ENCODE measurements at places on chromosomes 1 and 21.

GRCh38 chr1:173114346-173114745 lies 63.6 kb upstream of the TNFSF18 start:
- no peak for DNase-seq

DNA sequence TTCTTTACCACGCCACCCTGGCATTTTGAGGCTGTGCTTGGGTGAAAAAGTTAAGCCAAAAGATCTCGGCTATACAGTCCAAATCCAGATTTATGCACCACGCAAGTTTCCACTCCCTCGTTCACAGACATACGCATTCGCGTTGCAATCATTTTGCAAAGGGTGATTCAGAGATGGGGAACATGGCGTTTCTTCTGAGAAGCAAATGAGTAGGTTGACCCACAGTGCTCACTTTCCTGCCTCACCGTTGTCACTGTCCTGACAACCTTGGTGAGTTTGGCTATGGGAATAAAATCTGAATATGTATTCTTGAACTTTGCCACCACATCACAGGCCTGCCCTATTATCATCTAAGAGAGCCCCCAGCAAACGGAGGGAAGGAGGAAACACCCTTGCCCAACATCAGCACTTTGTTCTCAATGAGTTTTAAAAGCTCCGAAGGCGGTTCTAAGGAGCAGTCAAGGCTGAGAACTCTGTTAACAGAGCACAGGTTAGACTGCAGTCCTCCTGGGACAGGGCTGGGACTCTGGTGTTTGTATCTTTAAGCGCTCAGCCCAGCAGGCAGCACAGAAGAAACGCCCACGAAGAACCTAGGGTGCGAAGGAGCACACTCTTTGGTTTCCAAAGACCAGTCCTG lies 86.4 kb downstream of the RUNX1 start:
- DNase-seq = no peak

- no peak for DNase-seq
Observed at GRCh38 chr1:25019337-25020172, 89.5 kb upstream of the RUNX3 start.

DNA sequence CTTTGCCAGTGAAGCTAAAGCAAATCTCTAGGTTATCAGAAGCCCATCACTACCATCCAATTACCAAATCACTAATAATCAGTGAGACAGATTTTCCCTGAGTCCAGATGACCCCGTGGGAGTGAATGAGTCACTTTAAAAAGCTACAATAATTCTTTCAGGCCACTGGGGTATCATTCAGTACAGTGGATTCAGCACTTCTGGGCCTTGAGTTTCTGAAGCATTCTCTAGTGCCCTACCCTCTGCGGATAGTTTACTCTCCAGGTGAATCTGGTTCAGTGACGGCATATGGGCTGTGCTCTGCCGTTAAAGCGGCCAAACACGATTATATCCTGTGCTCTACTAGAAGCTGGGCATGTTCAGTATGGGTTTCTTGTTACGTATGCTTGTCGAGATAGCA lies 26.1 kb downstream of the NR5A2 start:
- no peak for DNase-seq

DNA sequence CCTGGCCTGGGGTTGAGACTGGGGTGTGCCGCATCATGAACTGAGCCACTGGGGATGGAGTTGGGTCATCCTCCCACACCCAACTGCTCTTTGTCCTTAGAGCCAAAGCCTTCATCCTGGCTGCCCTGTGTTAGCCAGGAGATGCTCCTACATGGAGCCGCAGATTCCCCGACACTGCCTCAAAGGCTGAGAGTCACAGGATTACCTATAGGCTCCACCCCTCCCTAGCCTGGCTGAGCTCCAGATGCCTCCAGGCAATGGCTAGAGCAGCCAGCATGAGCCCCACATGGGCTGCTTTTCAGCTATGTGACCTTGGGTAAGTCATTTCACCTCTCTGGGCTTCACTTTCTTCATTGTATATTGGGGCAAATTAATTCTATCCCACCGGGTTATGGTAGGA lies 119.9 kb upstream of the POU3F1 start:
- no peak for DNase-seq

DNA sequence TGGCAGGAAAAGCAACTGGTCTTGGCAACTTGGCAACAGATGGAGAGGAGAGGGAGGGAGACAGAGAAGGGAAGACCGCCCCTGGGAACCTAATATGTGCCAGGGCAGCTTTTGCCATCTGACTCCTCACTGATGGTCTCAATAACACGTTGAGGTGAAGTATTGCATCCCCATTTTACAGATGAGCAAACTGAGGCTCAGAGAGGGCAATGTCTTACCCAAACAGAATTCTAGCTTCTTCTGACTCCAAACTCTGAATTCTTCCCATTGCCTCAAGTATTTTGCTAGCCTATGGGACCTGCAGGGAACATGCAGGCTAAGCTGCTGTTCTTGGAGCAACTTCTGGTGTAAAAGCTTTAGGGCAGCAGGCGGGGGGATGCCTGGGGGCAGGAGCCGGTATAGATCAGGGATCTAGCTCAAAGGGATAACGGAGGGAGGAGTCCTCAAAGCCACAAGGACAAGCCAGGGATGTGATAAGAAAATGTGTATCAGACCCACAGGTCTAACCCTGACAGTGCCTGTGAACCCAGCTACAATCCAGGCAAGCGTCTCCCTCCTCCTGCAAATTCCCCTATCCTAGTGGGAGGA lies 7.2 kb upstream of the GUCA2A start:
- DNase-seq = no peak

GRCh38 chr1:63877816-63878215 lies 104.0 kb downstream of the ROR1 start:
- no peak for DNase-seq

- DNase-seq = no peak
Observed at GRCh38 chr1:154999571-155000410, 2.8 kb upstream of the ZBTB7B start.

- DNase-seq = no peak
Observed at GRCh38 chr1:27884006-27884954, 11.9 kb downstream of the THEMIS2 start.

- no peak for DNase-seq
Observed at GRCh38 chr1:84632673-84633434, 57.4 kb downstream of the SSX2IP start.

GRCh38 chr1:246156847-246157246 lies 350.2 kb downstream of the SMYD3 start:
- no peak for DNase-seq

DNA sequence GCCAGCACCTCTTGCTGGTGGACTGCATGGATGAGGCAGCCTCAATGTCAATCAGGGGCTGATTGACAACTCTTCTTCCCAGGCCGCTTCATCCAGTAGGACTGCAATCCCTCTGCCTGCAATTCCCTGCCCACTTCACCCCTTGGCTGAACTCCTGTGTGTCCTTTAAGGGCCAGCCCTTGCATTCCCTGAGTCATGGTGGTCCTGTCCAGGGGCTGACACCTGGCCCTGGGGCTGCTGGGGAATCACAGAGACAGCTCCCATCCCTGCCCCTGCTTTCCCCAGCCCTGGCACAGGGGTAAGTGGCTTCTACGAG lies 4.6 kb upstream of the EPS8L3 start:
- no peak for DNase-seq

GRCh38 chr1:231591466-231591865 lies 35.1 kb upstream of the DISC1 start:
- no peak for DNase-seq

DNA sequence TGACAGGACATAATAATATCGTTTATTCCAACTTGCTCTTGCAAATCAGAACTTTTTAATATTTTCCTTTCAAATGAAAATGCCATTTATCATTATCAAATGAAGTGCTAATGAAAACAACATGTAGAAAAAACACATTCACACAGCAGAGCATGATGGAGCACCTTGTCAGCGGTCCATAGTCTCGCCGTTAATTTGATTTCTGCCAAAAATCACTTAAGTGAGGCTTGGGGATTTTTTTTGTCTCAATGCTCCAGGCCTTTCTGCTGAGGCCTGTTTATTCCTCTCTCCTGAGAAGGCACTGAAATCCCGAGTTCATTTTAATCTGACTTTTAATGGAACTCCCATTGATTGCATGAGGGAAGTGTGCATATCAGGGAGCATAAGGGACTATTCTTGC lies 122.5 kb downstream of the ELAVL4 start:
- DNase-seq = no peak

- no peak for DNase-seq
Observed at GRCh38 chr1:156491151-156491949, 9.2 kb downstream of the MEF2D start.

DNA sequence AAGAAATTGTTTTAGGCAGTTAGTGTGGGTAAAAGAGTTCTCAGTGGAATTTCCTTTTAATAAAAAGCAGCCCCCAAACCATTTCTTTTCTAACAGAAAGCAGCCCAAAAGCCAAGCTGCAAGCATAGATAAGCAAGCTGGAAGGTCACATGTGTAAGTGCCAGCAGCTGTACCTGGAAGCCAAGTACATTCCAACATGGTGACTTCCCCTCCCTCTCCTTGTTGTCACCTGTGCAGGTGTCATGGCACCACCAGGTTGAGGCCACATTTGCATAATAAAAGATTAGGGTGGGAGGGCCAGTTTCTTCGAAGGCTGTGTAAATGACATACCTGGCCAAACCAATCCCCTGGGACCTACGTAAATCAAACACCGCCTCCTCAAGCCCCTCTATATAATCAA lies 240.3 kb upstream of the RAB4A start:
- no peak for DNase-seq

- no peak for DNase-seq
Observed at GRCh38 chr21:28221984-28222383, 770.7 kb downstream of the LTN1 start.

- no peak for DNase-seq
Observed at GRCh38 chr1:81369833-81370232, 430.9 kb upstream of the ADGRL2 start.

- no peak for DNase-seq
Observed at GRCh38 chr21:9730866-9731265, 790.5 kb upstream of the TPTE start.

GRCh38 chr1:162110910-162111309 lies 41.4 kb downstream of the NOS1AP start:
- DNase-seq = no peak

DNA sequence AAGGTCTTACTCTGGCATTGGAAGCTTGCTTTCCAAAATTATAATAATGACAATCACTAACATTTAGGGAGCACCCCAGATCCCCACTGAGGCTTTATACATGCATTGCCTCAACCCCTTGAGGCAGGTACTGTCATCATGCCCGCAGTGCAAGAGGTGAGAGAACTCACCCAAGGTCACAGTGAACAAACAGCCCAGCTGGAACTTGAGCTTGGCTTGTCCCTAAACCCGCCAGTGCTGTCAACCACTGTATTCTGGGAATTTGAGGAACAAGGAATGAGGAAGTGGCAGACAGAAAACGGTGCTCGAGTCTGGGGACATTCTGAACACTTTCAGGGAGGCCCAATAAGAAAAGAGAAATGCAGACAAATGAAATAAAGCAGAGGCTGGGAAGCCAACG lies 34.6 kb upstream of the TLR5 start:
- DNase-seq = no peak

GRCh38 chr1:62391369-62391971 lies 45.4 kb upstream of the USP1 start:
- no peak for DNase-seq

DNA sequence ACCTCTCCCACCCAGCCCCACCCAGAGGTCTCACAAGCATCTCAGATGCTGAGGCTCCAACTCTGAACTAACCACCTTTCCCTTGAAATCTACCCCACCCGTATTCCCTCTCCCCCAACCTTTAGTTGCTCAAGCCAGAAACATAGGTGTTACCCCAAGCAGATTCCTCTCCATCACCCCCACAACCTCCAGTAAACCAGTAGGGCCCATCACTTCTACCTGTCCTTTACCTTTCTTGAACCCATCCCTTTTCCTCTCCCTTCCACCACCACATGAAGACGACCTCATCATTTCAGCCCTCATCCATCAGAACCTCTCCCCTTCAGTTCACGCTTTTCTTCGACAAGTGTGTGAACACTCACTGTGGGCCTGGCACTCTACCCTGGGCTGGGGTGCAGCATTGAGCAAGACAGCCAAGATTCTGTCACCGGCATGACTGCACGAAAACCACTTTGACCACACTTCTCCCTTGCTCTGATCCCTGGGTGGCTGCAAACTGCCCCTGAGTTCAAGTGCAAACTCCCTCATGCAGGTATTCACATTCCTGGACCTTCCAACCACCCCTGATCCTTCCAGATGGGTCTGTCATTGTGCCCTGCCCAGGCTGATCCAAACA lies 65.5 kb upstream of the LAPTM5 start:
- no peak for DNase-seq

- DNase-seq = no peak
Observed at GRCh38 chr1:228246216-228246900, 38.5 kb downstream of the OBSCN start.

DNA sequence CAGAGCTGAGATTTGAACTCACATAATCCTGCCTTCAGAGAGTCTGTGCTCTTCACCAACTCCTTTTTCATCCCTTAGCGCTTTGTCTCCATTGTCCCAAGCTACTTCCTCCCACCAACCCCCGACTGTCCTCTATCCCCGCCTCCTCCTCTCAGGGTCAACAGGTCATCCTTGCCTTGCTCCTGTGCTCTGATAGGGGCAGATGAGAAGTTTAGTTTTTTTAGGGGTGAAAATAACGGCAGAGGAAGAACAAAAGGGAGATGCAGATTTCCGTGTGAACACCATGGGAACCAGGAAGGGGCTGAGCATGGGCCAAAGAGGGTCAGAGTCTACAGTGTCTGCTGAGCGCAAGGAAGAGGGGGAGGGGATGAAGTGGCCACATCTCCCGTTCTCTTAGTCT lies 31.9 kb downstream of the GLUL start:
- no peak for DNase-seq

- DNase-seq = no peak
Observed at GRCh38 chr1:68826836-68827235, 330.0 kb upstream of the DEPDC1 start.

DNA sequence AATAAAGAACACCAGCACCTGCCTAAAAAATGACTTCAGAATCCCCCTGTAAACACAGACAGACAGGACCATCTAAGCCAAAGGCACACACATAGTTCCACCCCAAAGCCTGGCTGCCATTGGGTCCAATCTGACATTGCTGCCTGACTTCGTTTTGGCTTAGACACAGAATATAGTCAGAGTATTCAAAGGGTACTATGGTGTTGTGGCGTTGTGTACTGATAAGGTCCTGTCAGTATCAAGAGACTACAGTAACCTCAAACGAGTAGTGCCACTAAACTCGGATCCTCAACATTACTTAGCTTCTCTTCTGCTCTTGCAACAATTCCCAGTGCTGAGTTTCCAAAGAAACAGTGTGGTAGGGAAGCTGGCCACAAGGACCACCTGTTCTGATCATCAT lies 169.3 kb upstream of the NR5A2 start:
- no peak for DNase-seq

- DNase-seq = no peak
Observed at GRCh38 chr1:209634005-209634737, 18.1 kb downstream of the LAMB3 start.

DNA sequence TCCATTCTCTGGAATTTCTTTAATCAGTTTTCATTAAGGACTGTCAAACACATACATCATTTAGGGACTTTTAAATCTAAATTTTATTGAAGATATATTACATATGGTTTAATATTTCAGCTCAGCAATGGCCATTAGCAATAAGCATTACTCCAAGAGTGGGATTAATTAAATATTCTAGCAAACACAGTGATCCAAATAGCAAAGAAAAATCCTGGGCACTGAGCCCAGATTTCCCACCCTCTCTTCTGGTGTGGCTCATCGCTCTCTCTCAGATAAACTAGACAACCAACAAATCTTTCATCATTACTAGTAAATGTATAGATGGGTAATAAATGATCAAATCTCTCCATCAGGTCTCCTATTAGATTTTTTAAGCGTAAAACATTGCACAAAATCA lies 53.5 kb upstream of the FOXD3 start:
- DNase-seq = no peak
